Femur (tissue), 1 donor: ENCODE measurements at places on chromosomes 1 and 21.

DNA sequence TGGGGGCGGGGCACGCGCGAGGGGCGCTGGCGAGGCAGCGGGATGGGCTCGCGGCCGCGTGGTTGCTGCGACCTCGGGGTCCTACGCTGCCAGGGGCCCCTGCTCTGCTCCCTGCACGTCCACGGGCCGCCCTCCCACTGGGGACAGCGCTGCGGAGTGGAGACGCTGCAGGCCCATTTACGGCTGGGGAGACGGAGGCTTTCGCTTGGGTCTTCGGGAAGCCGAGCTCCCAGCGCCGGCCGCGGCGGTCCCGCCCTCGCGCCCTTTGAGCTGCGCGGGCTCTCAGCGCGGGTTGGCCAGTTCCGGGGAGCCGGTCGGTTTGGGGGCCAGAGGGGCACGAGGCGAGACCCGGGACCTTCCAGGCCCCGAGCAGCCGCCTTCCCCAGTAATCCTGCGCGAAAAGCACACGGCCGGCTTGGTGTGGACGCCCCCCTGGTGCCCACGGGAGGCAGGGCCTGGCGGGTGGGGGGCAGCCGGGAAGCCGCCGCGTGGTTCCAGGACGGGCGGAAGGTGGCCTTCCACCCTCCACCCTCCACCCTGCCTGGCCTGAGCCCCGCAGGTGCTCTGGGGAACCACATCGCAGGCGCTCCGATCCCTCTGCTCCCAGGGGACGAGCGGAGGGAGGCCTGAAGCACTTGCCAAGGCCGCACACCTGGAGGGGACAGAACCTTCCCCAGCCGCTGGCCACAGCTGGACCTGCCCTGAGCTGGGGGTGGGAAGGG, 570 bp upstream of the PEX10 start:
- DNase-seq, result peak; percentile 57

GRCh38 chr1:3651026-3651929, 1.0 kb upstream of the TP73 start:
- DNase-seq, result no peak

- DNase-seq, result no peak
These were observed 661.0 kb upstream of the PTBP2 start for GRCh38 chr1:96060621-96061020.

GRCh38 chr1:91885213-91885715, 687 bp downstream of the TGFBR3 start:
- DNase-seq, result peak; percentile 55

GRCh38 chr21:27677546-27677945, 710.7 kb upstream of the ADAMTS5 start:
- no peak for DNase-seq

DNA sequence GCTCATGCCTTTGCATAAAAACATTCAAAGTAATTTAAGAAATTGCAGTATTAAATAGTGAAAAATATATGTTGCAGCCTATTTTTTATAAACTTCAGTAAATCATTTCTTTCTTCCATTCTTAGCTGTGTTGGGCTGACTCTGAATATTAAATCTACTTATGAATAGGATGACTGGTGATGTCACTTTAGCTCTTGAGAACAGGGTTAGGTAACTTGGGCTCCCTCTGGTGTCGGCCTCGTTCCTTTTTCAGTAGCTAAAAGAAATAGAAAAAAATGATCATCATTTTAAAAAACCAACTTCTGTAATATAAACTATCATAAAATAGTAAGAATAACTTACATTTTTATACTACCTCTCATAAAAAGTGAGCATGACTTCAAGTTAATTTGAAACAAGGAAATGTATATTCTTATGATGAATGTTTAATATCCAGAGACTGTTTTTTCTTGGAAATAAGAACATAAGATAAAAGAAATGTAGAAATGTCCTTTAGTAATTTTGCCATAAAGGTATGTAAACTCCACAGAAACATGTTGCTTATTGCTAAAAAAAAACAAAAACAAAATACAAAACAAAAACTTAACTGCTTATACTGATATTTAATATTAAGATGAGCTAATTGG, 26.8 kb upstream of the NCAM2 start:
- peak; percentile 70 for DNase-seq

DNA sequence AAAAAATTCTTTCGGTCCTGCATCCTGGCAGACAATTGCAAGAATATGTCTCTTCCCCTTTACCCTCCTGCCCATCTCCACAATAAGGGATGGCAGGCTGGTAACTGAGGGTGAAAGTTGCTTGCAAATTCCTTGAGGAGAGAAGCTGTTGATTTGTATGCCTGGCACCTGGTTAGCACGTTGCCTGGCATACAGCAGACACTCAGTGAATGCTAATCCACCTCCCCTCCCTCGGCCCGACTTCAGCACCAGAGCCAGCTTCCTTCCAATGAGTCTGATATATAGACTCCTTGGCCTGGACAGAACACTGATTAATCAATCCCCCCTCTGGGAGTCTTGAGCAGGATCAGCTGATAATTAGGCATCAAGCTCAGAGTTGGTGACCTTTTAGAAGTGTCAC, 39.1 kb downstream of the KCNC4 start:
- DNase-seq, result no peak

DNA sequence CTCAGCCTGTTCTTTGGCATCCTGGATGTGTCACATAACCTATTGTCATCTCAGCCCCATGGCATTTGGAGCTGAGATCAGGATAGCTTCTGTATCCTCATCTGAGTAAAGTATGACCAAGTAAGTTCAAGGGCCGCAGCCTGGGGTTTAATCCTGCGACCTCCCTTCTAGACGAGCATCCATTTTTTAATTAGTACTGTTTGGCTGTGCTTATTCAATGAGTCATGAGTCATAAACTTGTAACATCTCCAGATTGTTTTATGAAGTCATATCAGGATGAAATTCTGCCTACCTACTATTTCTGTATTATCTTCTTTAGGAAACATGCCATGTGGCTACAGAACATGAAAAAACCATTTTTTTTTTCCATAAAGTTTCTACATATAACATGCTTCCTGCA, 119.1 kb downstream of the ERG start:
- no peak for DNase-seq

GRCh38 chr1:241596633-241597032, 43.5 kb downstream of the CHML start:
- no peak for DNase-seq

GRCh38 chr1:91165033-91165654, 143.3 kb upstream of the ZNF644 start:
- peak; percentile 85 for DNase-seq

DNA sequence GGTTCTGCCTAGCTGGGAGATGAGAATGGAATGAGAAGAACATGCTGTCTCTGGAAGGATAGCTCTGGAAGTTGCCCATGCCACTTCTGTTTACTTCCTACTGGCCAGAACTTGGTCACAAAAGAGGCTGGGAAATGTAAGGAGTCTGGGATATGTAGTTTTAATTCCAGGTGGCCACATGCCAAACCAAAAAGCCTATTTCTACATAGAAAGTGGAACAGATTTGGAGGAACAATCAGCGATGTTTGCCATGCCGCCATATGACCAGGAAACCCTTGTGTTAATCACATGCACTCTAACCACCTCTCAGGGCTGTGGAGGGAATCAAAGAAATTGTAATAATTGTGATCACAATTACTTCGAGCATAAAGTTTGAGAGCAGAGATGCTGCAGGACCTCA, 10.0 kb upstream of the OLIG2 start:
- no peak for DNase-seq

DNA sequence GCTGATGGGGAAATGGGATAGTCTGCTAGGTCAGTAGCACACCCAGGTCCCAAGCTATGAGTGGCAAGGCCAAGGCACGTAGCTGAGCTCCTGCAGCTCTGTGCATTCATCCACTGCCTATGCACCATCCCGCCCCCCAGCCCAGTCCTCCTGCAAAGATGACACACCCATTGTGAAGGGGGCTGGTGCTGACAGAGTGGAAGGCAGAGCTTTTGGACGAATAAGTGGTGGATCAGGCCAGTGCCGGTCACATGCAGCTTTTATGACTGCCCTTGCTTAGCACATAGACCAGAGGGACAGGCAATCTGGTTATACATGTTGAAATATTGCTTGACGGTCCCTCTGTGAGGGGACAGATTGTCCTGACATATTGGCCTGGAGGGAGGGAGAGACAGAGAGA, 494.3 kb downstream of the PTPRU start:
- DNase-seq, result no peak

DNA sequence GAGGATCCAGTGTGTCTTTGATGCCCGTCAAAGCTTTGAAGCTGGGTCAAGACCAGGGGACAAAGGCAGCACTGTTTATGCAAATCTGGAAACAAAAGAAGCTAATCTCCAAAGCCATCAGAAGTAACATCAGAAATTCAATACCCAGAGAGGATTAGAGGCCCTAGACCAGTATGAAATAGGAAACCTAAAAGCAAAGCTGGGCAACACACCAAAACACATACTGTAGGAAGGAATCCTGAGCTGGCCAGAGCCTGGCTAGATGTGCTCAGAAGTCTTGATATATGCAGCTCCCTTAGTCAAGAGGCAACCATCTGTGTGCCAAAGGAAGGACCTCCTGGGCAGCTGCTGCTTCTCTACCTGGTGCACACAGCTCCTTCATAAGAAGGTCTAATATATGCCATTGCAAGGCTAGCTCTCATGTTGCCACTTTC, 12.3 kb downstream of the COLGALT2 start:
- peak; percentile 79 for DNase-seq

DNA sequence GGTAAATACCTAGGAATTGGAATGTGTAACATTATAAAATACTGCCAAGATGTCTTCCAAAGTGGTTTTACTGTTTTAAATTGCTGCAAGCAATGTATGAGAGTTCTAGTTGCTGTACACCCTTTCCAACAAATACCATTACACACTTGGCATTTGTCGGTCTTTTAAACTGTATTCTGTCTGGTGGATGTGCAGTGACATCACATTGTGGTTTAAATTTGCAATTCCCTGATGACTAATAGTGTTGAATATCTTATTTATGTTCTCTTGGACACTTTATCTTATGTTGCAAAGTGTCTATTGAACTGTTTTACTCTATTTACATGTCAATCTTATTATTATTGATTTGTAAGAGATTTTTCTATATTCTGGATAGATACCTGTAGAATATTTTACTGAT, 561.2 kb upstream of the B3GALT2 start:
- DNase-seq, result no peak

GRCh38 chr21:31668651-31669491, 9.4 kb downstream of the SOD1 start:
- DNase-seq, result no peak
